ENCODE measurements at places on chromosomes 12 and 14.

GRCh38 chr14:57389646-57390036 lies 745 bp upstream of the NAA30 start:
- DNase-seq: no peak

GRCh38 chr12:92505254-92506231 lies 197.2 kb upstream of the PLEKHG7 start:
- peak; percentile 16 for DNase-seq

DNA sequence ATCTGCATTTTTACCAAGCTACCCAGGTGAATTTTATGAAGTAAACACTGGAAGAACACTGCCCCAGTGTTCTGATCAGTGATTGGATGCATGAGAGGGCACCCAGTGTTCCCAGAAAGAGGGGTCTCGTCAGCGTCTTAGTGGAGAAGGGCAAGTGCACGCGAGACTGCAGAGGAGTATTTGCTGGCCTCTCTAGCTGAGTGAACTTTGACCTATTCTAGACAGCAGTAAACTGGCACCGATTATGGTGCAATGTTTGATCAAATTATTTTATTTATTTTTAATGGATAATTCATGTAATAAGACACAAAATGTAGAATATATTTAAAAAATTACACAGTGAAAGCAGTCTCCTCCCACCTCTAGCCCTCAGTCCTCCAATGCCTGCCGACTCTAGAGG lies 5.3 kb upstream of the GALNT8 start:
- no peak for DNase-seq

GRCh38 chr12:75560167-75560566 lies 48.8 kb upstream of the KRR1 start:
- DNase-seq: peak; percentile 61

DNA sequence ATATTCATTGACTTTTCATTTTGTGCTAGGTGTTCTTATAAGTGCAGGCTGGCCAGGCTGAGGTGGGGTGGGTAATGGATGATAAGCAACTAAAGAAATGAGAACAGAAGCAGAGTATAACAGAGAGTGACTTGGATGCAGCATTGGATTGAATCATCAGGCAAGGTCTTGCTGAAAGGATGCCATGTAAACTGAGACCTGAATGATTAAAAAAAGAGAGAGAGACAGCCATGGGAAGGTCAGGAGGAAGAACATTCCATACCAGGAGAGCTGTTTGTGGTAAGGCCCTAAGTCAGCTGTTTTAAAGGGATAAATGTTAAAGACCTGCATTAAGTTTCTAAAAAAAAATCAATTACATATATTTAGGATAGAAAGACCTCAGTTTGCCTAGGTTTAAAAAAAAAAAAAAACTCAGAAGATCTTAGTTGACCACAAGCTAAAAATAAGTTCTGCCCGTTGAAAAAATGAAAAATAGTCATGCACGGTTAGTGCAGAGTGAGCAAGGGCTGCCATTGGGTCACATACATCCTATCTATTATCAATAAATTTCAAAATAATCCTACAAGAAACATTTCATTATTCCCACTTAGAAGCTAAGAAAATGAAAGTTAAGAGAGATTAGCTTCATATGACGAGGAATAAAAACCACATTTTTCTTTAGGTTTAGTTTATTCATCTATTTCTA lies 37.2 kb downstream of the IFNG start:
- peak; percentile 34 for DNase-seq

- DNase-seq: no peak
These were observed 5.5 kb upstream of the OAS1 start for GRCh38 chr12:112901271-112901670.

GRCh38 chr14:90060312-90060964 lies 1.4 kb upstream of the KCNK13 start:
- DNase-seq: peak; percentile 13

DNA sequence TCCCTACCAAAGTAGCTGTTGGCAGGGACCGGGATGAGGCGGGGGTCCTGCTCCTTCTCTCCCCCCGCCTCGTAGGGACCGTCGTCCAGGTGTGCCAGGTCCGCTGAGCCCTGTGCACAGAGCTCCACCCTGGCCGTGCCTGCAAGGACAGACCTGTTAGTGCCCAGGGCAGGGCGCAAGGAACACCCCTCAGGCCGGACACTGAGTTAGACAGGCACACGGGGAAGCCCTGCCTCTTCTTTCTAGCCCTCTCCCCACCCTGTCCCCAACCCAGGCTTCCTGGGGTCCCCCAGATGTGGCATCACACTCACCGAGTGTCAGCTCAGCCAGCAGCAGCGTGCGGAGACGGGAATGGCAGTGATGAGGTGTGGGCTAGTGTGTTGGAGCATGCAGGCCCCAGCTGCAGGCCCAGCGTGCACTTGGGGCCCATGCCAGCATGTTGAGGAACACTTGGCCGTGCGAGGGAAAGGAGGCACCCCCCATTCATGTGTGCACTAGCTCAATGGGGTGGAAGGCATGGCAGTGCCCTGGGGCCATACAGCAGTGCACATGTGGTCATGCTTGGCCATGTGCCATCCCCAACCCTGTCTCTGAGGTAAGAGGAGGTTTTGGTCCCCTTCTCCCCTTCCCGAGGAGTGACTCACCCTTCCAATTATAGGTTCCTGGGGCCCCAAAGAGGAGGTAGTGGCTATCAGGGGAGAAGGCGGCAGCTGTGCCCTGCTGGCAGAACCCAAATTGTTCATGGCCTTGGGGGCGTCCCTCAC lies 7.3 kb downstream of the ITGA7 start:
- no peak for DNase-seq

- DNase-seq: no peak
These were observed 45.0 kb downstream of the SH2B3 start for GRCh38 chr12:111450676-111451075.

DNA sequence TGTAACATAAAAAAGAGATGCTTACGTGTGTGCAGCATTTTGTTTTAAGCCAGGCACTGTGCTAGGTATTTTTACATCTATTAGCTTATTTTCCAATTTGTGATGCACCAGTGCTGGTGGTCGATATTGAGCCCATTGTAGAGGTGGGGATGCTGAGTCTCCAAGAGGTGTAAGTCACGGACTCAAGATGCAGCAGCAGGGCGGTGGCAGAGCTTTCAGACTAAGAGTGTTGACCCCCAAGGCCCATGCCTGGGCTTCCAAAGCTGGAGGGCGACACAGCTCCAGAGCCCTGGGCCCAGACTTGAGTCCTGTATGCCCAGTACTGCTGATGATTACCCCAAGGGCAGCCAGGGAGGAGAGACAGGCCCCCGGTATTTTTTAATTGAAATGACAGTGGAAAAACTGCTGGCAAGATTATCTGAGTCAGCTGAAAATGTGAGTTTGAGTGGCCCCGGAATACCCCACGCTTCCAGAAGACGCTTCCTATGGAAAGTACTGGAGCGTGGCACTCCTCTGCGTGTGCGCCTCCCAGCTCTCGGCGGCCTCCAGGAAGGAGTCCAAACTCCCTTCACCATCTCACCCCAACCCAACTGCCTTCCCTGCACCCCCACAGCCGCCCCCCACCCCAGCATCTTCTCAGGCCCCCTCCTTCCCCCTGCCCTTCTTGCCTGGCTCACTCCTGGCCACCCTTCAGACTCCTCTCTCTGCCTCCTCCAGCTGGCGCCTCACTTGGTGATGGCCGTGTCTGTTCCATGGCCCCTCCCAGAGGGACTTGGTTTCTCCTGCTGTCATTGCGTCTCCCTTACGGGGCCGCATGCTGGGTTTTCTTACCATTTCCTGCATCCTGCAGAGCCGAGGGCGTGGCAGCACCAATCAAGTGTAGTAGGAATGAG lies 40.7 kb downstream of the ELK3 start:
- no peak for DNase-seq

DNA sequence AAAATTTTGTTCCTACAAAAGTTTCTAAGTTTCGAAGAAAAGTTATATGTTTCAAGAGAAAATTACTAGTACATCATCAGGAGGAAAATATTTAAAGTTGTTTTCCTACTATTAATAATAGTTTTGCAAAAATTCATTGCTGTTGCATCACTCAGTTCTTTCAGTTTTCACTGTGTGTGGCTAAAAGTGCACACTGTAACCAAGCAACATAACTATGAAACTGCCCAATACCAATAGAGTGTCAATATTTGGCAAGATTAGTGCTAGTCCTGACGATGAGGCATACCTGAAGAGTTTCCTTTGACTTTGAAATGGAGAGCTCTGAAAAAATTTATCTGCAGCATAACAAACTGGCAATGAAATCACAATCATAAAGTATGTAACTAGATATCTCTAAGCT lies 194.3 kb downstream of the CPNE8 start:
- peak; percentile 22 for DNase-seq

GRCh38 chr12:124411953-124412645 lies 117.2 kb downstream of the RFLNA start:
- no peak for DNase-seq

DNA sequence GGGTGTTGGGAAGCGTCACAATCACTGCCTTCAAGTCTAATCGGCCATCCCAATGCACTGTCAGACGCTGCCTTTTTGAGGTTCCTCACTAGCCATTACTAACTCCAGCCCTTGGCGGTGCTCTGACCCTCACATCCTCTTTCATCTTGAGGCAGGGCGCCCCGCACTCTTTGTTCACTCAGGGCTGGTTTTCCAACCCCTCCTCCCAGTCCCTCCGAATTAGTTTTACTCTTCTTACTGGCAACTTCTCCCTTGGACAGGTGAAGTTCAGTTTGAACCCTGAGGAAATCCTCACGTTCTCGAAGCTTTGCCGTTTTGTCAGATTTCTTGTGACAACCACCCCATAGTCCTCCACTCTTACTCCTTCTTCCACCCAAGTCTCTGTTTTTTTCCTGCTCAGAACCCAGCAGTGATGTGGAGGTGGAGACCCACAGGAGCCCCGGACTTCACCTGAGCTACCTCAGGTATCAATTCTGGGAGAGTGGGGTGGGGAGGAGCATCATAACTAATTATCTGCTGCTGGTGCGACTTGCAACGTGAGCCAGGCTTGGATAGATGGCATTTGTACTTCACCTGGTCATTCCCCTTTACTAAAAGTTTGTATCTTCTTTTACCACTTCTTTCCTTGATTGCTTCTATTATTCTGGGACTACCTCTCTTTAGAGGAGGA lies 757 bp downstream of the ZC3H10 start:
- no peak for DNase-seq

DNA sequence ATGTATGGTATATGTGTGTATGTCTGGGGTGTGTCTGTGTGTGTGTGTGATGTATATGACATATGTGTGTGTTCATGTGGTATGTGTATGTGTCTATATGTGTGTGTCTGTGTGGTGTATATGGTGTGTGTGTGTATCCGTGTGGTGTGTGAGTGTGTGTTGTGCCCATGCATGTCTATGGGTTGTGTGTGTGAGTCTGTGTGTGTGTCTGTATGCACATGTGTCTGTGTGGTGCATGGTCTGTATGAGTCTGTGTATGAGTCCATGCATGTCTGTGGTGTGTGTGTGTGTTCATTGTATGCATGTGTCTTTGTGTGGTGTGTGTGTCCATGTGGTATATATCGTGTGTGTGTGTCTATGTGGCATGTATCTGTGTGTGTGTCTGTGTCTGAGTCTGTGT lies 168.1 kb upstream of the GSC start:
- no peak for DNase-seq

GRCh38 chr14:74404435-74404834 lies 21.6 kb downstream of the SYNDIG1L start:
- no peak for DNase-seq

DNA sequence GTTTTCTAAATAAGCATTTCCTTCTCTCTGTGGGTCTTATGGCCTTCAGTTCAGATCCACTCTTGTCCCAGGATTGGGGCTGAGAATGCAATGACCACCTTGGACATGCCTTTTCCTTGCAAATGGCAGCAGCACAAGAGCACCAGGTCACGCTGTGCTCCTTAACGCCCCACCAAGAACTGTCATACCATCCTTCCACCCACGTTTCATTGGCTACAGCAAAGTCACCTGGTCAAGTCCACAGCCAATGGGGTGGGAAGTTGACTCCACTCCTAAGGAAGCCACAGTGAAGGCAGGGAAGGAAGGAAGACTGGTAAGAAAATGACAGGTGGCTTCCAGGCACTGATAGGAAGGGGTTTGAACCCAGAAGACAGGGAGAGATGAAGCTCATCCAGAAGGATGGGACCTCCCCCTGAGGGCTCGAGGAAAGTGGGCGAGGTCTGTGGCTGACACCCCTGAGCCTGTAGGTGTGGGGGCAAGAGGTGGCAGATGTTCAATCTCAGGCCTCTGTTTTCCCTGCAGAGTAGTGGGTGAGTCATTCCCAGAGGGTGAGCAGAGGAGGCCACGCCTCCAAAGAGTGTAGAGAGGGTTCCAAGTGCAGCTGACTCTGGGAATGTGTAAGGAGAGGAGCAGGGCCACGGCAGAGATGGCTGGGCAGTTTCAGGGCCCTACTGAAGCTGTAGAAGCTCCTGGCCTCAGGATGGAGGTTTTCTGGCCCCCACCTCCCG lies 113.5 kb upstream of the VRK1 start:
- DNase-seq: no peak

GRCh38 chr14:100384819-100385813 lies 62.0 kb downstream of the SLC25A47 start:
- DNase-seq: peak; percentile 70

DNA sequence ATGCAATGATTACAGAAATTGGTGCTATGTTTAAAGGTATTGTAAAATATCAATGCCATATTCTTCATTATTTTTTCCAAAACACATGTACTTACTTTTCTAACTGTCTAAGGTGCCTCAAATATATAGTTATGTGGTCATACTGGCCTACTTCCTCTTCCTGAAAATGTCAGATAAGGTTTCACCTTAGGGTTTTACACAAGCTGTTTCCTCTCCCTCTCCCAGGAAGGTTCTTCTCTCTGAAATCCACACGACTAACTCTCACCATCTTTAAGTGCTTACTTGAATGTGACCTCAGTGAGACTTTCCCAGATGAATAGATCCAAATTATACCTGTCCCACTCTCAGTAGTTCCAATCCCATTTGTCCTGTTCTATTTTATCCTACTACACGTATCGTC lies 11.6 kb upstream of the CLEC4D start:
- DNase-seq: no peak

- no peak for DNase-seq
These were observed 142.0 kb downstream of the BCL11B start for GRCh38 chr14:99129998-99130397.

DNA sequence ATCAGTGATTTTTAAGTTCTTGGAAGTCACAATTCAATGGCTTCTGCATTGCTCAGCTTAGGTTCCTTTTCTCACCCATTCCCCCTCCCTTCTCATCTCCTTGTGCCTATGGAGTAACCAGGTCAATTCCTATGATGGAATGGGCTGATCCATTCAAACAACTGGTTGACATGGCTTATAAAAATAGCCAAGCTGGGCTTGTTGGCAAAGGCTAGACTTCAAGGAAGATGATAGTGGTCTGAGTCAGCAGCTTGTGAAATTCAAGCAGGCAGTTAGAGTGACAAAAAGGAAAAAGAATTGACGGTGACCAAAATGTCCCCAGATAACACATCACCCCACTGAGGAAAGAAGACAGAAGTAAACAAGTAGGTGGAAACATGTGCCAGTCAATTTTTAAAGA lies 119.9 kb upstream of the PCED1B start:
- DNase-seq: peak; percentile 80

- DNase-seq: peak; percentile 18
These were observed 127.1 kb downstream of the FIGNL2 start for GRCh38 chr12:51721282-51721940.

DNA sequence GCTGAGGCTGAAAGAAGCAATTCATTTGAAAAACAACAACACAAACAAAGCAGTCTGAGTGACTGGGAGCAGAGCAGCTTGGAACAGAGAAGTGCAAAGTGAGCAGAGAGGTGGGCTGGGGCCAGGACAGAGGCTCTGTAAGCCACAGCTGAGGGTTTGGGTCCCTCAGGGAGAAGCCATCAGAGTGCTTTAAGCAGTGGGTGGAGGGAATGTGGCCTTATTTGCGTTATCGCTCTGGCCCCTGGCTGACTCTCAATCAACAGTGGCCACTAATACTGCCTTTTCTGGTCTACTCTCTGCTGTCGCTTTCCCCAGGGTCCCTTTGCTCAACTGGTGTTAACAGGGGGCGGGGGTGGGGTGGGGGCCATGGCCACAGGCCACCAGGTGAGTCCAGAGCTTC lies 44.2 kb downstream of the IRF2BPL start:
- no peak for DNase-seq

Measured in fibroblast of upper back skin (primary cell).